ENCODE measurements at places on chromosomes 5 and 9.

DNA sequence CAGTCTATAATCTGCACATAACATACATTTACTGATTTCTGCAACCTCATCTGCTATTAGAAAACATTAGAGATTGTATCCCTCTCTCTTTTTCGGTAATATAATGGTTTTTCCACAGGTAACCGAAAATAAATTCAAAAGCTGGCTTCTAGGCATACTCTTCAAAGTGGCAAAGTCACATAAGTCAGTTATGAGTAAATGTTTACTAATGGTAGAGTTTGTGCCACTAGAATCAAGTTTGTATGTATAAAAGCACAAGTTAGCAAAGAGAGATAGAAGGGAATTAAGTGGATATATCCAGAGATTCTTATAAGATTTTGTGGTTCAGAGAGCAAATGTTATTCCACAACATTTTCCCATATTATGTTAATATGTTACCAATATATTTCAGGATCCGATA is 86.9 kb downstream of the MYO10 start:
- no peak for DNase-seq

- DNase-seq, result no peak
Observed at GRCh38 chr9:98222885-98223691, 30.7 kb upstream of the CORO2A start.

- DNase-seq, result no peak
Observed at GRCh38 chr5:129460672-129460935, 506 bp downstream of the ADAMTS19 start.

- DNase-seq, result no peak
Observed at GRCh38 chr5:97657239-97657638, 474.2 kb upstream of the RIOK2 start.

DNA sequence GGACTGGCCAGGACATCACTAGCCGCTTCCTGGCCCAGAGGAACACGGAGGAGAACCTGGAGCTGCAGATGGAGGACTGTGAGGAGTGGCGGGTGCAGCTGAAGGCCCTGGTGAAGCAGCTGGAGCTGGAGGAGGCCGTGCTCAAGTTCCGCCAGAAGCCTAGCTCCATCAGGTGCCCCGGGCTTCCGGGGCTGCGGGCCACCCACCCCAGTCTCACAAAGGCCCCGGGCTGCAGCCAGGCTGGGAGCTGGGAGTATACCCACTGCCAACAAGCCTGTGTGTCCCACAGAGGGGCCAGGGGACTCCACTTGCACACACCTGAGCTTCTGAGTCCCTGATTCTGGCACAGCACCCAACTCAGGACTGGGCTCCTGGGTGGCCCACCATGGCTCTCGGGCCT is 1.7 kb upstream of the RABL6 start:
- DNase-seq, result no peak

GRCh38 chr9:129483415-129484351 is 137.2 kb downstream of the C9orf50 start:
- peak; percentile 79 for DNase-seq

- DNase-seq, result no peak
Observed at GRCh38 chr5:172188893-172189692, 1.1 kb upstream of the STK10 start.

DNA sequence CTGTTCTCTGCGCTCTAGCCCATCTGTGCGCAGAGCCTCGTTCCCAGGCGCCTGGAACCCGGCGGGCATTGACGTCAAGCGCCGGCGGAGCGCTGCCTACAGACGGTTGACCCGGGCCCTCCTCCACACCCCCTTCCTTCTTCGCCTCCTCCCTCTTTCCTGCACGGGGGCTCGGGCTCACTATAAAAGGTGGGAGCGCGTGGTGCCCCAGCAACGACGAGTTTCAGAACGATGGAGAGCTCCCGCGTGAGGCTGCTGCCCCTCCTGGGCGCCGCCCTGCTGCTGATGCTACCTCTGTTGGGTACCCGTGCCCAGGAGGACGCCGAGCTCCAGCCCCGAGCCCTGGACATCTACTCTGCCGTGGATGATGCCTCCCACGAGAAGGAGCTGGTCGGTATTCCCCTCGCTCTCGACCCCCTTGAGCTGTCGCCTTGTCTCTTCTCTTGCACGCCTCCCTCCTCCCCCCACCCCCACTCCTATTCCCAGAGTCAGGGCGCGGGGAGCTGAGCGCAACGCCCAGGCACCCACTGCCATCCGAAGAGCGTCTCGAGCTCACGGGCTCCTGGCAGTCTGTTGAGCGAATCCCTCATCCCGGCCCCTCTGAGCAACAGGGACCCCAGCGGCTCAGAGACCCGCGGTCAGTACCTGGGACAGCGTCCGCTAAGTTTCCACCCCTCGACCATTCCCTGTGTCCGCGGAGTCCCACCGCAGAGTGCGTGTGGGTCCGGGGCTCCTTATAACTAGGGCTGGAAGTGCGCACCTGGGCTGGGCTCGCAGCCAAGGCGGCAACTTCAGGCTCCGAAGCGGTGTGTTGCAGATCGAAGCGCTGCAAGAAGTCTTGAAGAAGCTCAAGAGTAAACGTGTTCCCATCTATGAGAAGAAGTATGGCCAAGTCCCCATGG is at the start of gene CARTPT:
Gene CARTPT (plus strand): TSS at position 213 of the 902 bp plus-strand sequence. CDS start 19 bp downstream, at position 232.
- no peak for DNase-seq

DNA sequence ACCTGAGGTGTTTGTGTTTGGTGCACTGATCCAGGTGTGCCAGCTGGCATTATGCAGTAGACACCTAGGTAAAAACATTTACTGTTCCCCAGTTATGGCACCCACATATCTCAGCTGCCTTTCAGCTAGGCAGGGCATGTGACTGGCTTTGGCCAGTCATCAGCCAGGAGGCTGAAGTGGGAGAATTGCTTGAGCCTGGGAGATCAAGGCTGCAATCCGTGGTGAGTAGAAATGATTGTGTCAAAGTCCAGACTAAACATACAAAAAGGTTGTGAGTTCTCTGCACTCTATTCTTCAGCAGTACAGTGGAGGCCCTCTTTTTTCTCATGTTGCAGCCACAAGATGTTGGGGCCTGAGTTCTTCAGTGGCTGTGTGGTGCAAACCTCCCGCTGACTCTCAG is 3.2 kb upstream of the FBLL1 start:
- DNase-seq, result no peak

DNA sequence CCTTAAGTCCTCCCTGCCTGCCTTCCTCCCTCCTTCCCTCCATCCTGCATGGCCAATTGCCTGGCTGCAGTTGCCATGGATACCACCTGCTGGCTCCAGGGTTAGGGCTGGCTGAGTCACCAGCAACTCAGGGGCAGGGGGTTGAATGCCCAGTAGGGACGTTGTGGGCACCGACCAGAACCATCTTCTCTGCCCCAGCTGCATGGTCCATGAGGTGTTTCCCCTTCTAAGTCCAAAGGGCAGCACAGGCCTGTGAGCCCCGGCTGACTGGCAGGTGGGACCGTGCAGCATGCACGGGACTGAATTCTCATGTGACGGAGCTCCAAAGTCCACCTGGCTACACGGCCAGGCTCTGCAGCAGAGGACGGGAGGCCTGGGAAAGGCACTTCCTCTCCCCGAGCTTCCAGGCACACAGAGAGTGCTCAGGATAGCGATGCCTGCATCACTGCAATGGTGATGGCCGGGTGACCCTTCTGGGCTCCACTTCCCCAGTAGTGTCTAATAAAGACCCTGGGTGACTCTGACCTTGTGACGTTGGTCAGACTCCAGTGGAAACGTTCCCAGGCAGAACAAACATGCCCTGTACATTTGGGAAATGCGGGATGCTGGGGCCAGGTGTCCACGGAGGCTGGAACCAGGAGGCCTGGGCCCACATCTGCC is 5.7 kb downstream of the ASS1 start:
- DNase-seq, result no peak

GRCh38 chr9:107175816-107176435 is 107.2 kb upstream of the RAD23B start:
- DNase-seq, result no peak

DNA sequence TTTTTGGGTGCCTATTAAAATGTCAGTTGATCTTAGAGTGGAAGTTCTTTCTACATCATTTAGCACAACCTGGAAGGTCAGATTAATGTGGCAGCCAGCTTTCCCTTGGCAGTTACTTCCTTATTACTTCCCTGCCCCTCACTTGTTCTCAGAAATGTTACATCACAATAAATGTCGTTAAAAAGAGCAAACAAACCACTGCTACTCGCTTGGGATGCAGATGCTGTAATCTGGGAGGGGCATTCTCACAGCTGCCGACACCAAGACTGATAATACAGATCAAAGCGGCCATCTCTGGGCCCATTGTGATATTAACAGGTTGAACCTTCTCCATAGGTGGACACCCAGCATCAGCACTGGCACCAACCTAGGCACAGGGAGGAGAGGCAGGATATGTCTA is 29.3 kb downstream of the PLAC8L1 start:
- no peak for DNase-seq

GRCh38 chr5:163759000-163759704 is 253.7 kb downstream of the MAT2B start:
- DNase-seq, result no peak

DNA sequence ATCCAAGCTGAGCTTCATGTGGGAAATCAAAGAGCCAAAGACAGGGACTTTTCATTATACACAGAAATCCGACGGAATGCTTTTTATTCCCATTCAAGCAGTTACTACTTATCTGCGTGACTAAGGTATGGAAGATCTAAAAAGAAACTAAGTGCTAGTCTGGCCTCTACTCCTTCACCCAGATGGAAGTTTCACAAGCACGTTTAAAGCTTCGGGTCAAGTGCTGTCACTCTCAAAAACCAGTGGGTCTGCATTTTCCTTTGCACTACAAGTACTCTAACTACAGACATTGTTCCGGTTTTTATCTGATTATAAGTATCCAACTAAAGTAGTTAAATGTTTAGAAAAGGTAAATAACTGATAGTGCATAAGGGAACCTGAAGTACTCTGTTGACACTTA is 13.7 kb upstream of the MTAP start:
- DNase-seq, result no peak

DNA sequence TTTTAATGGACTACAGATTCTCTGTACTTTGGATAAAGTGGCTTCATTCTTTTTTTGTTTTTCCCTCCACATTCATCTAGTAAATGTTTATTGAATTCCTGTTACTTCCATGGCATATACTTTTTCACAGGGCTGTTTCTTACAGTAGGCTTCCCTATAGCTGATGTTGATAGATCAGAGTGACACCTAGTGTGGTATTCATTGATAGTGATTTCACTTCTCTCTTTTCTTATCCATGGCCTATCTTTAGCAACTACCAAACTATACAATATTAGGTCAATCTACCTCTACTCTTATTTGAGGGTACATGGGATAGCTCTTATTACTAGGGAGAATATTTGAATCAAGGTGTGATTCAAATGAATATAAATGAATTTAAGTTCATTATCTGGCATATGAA is 35.8 kb downstream of the FSD1L start:
- no peak for DNase-seq

DNA sequence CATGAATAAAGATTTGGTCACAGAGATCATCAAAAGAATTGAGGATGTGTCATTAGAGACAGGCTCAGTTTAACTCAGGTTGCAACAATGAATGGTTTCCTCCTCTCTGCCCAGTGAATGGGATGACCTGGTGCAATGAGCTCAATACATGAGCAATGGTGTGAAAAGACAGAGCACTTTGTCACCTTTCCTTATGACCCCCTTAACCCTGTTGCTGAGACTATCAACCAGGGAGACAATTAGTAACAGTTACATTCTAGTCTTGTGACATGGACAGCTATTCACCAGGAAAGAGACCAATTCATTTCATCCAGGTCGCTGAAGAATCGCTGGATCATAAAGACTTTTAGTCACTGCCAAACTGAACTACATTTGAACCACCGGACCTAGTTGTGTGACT is 19.9 kb upstream of the CDH6 start:
- no peak for DNase-seq

DNA sequence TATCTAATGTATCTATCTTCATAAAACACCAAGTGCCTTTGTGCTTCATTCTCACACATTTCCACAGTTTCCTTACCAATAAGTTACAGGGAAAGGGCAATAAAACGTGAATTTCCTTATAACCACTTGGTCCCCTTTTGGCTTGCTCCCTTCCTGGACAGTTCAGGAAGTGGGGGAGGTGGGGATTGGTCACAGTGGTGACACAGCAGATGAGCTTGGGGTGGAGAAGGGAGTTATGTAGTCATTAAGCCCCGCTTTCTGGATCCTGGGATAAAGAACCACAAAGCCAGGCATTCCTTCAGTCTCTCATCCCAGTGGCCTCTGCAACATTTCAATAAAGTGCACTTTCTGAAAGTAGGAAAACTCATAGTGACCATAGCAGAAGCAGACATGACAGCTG is 47.1 kb upstream of the FYB1 start:
- DNase-seq, result no peak

DNA sequence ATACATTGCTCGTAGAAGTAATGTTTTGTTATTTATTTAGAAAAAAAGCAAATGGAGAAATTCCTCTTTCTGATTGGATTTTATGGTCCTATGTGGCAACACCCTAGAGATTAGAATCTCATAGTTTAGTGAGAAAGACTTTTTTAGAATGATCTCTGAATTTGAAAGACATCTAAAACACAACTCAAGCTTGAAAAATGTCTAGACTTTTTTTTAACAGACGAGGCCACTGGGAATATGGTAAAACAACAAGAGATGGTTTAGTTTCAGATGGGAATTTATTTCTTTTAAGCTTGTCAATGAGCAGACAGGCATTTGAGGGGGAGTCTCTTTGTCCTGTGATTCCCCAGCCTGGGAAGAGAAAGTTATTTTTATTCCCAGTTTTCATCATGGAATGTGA is 122.1 kb downstream of the NTRK2 start:
- no peak for DNase-seq

DNA sequence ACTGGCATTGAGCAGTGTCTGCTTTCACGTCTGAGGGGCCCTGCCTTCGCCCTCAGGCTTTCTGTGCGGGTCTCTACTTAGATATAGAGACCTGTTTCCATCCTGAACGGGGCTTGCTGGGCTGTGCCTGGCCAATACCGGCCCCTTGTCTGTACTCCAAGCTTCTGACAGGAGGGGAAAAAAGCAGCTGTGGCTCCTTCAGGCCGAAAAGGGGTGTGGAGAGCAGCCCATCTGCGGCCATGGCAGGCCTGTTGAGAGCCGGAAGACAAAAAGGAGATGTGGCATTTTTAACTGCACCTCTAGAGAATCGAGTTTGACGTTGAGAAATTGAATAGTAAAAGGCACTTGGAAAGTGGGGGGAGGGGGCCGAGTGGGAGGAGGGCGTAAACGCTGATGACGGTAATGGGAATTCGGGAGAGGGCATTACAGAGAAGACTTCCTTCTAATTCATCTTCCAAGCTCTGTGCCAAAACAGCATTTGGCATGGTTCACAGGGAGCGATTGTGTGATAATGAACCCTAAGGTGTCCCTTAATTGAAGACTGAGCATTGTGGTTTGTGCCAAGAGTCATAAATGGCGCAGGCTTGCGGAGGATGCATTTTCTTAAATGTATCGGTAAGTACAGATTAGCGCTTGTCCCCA is 25.1 kb upstream of the PRDM12 start:
- no peak for DNase-seq

GRCh38 chr9:4349816-4350418 is 50.0 kb upstream of the GLIS3 start:
- no peak for DNase-seq

GRCh38 chr9:130794923-130795495 is 40.0 kb upstream of the ABL1 start:
- no peak for DNase-seq

GRCh38 chr9:72925126-72925789 is 27.6 kb downstream of the ALDH1A1 start:
- DNase-seq, result no peak

All from midbrain (tissue), 1 donor.